Midbrain (tissue), 1 donor: ENCODE measurements at places on chromosomes 16 and 17.

GRCh38 chr17:32116937-32117336 is 25.4 kb upstream of the RHOT1 start:
- no peak for DNase-seq

GRCh38 chr17:41975099-41976083 is 8.8 kb downstream of the CNP start:
- DNase-seq = peak; percentile 83

DNA sequence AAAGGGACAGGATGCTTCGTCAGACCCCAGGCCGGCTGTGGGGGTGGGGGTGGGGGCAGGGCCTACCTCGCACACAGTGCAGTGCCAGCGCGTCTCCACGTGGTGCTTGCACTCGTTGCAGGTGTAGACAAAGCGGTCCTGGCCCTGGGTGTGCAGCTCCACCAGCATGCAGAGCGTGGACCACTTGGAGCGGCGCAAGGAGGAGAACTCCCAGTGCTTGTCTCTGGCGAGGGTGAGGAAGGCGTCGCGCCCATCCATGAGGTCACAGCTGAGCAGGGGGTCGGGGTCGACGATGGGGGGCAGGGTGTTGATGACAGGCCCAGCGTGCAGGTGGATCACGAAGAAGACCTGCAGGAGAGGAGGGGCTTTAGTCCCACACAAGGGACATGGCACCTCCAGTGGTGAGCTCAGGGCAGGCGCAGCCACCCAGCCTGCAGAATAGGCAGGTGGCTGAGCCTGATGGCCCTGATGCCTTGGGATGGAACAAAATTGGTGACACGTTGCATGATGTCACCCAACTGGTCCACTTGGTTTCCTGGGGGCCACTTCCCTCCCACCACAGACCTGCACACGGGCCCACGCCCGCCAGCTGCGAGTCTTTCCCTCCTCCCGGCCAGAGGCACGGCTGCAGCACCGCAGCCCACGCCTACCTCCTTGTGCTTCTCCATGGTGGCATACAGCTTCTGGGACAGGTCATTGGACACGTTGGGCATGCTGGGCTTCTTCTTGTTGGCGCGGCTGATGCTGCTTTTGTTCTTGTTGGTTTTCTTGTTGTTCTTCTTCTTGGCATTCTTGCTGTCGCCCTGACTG is 14.0 kb upstream of the TRAP1 start:
- no peak for DNase-seq

GRCh38 chr17:68719431-68719830 is 118.3 kb upstream of the FAM20A start:
- no peak for DNase-seq

DNA sequence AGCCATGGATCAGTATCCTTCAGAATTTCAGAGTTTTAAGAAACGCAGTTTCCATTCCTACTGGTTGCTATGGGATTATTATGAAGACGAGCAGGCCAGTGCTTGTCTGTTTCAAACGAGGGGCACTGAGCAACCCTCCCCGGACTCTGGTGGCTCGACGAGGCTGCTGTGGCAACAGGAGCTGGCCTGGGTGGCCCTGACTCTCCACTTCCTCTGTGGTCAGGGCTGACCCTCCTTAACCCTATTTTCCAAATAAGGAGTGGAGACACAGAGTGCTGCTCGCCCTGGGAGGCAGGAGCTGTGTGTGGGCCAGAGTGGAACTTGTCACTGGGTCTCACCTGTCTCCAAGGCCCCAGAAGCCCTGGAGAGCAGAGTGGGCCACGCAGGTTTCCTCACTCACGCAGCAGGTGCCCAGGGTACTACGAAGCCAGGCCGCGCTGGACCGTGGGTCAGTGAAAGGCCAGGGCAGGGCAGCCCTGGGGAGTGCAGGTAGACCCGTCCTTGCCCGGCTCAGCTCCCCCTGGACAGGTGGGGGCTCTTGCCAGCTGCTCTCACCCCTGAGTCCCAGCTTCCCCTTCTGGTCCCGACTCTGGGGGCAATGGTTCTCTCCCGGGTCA is 3.3 kb downstream of the GALNS start:
- no peak for DNase-seq

DNA sequence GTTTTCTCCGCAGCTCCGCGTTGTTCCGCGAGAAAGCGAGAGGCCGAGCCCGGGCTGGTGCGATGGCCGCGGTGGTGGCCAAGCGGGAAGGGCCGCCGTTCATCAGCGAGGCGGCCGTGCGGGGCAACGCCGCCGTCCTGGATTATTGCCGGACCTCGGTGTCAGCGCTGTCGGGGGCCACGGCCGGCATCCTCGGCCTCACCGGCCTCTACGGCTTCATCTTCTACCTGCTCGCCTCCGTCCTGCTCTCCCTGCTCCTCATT is 404 bp downstream of the EMC6 start:
- DNase-seq = no peak

GRCh38 chr16:87436225-87437172 is 44.4 kb downstream of the MAP1LC3B start:
- DNase-seq = no peak

DNA sequence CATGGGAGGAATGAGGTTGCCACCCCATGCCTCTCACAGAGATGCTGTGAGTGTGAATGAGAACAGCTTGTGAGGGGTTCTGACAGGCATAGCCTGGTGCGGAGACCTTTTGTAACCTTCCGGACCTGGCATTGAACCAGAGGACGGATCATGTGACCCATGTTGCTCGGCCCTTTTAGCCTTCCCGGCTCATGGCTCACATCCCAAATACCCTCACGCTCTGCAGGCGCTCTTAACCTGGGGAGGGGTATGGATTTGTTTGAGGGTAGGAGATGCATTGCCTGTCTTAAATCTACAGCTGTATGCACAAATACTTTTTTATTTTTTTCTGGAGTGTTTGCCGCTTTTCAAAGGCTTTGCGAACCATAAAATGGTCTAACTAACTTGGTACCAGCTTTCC is 102.4 kb upstream of the CRHR1 start:
- DNase-seq = no peak

DNA sequence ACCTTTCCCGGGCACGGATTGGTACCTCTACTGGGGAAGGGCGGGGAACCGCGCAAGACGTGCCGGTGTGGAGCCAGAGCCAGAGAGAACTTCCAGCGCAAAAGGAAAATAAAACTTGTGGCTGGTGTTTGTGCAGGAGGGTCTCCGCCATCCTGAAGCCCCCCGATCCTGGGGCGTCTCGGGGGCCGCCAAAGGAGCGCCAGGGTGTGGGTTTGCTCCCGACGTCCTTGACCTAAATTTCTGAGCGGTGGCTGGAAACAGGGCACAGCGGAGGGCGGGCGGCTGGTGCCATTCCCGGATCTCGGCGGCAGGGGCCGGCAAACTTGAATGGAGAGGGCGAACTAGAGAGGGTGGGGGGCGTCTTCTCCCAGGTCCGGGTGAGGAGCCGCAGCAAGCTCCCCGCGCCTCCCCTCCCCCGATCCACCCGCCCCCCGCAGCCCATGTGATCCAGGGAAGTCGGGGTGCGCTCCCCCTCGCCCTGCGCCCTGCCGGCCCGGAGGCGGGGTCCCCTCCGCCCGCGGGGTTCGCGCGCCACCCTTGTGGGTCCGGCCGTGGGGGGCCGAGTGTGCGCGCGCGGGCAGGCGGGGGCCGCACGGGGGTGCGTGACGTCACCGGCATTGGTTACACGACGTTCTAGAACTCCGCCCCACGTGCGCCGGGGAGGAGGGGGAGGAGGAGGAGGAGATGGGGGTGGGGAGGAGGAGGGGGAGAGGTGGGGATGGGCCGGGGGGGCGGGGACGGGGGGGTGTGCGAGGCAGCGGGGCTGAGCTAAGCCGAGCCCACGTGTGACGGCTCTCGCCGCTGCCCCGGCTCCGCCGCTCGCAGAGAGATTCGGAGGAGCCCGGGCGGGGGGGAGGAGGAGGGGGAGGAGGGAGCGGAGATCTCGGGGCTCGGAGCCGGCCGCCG is at the start of gene MSI2:
MSI2 (plus strand) TSS at position 748 of the 906 bp plus-strand sequence. CDS start 220 bp downstream, outside the sequence.
- peak; percentile 89 for DNase-seq

GRCh38 chr17:21019976-21020586 is 22.7 kb downstream of the USP22 start:
- peak; percentile 63 for DNase-seq

DNA sequence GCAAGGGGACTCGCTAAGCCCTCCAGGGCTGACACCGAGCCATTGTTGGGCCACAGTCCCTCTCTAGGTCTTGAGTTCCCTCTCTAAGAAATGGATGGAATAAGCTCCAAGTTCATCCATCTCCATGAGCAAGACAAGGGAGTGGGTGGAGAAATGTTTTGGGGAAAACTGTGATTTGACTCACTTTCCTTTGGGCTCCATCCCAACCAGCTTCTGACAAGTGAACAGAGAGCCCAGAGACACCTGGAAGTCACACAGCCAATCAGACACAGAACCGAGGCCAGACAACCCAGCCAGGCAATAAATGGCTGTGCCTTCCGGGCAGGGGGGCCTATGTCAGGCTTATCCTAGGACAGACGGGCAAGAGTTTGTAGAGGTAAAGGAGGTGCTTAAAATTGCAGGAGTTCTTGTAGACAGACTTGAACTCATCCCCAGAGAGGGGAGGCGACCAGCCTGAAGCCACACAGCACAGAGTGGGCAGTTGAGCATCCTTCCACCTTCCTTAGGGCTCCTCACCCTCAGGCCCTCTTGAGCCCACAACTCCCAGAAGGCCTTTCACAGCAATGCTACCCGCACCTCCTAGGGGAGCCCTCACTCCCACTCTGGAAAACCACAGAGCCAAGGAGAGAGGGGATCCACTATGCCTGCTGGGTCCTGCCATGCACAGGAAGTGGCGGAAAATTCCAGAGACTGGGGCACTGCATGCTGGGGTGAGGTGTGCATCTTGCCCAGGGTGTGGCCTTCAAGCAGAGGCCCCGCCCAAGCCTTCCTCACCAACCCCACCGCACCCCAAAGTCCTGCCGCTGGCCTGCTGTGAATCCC is 9.5 kb upstream of the FAM83G start:
- DNase-seq = no peak

- DNase-seq = no peak
These were observed 80.3 kb downstream of the TNRC6C start for GRCh38 chr17:78038748-78039288.

GRCh38 chr17:79888811-79889634 is 49.8 kb upstream of the CBX4 start:
- no peak for DNase-seq

DNA sequence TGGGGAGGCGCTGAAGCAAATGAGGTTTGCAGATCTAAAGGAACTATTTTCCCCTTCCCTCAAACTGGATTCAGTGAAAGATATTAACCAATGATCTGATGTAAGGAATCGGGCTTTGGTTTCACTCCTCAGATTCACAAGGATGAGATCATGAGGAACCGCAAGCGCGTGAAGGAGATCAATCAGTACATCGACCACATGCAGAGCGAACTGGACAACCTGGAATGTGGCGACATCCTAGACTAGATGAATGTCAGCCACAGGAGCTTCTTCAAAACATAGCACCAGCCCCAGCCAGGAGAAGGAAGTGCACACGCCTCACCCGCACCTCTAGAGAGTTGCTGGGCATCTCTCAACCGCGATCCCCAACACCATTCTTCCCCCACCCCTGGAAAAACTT is 22.5 kb downstream of the ATPAF2 start:
- no peak for DNase-seq

GRCh38 chr17:17685775-17686291 is 4.6 kb downstream of the RAI1 start:
- no peak for DNase-seq

DNA sequence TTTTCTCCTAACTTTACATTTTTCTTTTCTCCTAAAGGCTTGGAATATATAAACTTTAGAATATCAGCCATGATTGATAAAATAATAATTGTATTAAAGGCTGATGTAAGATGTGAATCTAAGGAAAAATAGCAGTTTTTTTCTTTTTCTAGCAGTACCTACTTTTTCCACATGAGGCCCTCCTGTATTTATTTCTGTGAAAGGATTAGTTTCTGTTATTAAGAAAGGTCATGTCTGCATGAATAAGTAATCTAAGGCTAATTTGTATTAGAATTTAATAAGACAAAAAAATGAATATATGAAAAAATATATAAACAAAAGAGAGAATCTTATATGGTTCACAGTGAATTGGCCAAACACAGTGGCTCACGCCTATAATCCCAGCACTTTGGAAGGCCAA is 85.3 kb downstream of the STXBP4 start:
- no peak for DNase-seq

DNA sequence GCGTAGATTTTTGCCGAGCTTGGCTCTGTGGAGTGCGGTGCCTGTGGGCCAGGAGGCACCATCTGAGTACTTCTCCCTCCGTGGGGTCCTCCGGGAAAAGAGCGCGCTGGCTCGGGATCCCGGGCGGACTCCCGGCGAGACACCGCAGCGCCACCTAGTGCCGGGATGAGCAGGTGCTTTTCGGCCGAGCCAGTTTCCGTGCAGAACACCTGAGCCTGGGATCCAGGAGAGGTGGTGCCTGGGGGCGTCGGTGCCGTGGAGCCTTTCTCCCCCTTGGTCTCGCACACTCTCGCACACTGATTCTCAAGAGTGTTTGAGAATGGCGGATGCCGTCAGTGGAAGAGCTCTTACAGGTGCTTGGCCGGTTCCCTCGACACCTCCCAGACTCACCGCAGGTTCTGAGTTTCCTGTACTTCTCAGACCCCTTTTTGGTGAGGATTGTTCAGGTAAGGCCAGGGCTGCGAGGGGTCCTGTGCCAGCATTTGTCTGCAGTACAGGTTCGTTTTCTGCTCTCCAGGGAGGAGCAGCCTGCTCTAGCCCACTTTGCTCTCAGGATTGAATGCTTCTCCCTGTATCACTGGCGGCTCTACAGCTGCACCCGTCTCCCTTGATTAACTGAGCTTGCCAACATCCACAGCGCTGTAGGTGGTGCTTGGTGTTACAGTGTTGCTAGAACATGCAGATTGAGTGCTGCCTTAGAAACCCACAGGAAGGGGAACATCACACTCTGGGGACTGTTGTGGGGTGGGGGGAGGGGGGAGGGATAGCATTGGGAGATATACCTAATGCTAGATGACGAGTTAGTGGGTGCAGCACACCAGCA is 23.3 kb downstream of the TBCD start:
- peak; percentile 41 for DNase-seq

GRCh38 chr17:49483599-49484509 is 11.2 kb upstream of the NGFR start:
- DNase-seq = no peak
